Hematopoietic multipotent progenitor cell treated with erythropoietin and hydrocortisone succinate and interleukin-3 and kit ligand, for 6 days (in vitro differentiated cells): ENCODE measurements at places on chromosomes 5 and 9.
A peak's percentile ranks its signal among the peaks of the same experiment; 100 is the strongest.

- DNase-seq, result no peak
These were observed 653.1 kb upstream of the KLF4 start for GRCh38 chr9:108142504-108143201.

DNA sequence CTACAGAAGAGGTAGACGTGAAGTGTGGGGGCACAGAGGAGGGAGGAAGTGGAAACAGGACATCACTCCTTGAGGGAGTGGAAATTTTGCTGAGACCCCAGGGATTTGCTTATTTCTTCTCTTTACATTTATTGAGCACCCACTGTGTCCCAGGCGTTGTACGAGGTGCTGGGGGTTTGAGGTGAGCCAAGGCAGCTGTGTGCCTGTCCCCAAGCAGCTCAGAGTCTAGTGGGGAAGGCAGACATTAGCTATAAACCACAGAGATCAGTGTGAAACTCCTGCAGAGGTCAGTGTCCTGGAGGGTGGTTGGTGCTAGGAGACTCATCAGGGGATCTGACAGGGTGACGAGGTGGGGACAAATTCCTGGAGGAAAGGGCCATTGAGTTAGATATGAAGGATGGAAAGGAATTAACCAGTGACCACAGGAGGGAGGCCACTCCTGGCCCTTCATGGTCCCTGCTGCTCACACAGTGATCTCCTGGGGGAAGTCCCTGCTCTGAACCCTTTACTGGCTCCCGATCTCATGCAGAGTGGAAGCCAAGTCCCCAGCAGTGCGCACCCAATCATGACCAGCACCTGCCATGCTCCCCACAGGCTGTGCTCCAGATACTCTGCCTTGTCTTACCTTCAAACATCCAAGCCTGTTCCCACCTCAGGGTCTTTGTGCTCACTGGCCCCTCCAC is 3.4 kb upstream of the CXCL14 start:
- no peak for DNase-seq

- no peak for DNase-seq
These were observed 4.0 kb downstream of the MAN2A1 start for GRCh38 chr5:109693535-109694400.

DNA sequence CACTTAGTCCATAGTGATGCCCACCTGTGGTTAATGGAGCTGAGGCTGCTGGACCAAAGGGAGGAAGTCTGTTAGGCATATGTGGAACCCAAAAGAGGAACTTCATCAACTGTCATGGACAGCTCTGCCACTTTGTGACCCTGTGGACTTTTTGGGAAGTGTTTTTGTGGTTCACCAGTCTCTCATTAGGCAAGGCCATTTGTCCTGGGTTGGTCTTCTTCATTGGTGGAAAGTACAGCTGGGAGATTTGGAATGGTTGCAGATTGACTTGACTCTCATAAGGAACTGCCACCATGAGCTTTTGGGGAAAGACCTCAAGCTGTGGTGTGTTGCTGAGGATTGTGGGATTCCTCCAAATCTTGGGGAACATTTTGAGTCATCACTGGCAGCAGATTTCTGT is 31.9 kb upstream of the IL12B start:
- peak; percentile 58 for DNase-seq

DNA sequence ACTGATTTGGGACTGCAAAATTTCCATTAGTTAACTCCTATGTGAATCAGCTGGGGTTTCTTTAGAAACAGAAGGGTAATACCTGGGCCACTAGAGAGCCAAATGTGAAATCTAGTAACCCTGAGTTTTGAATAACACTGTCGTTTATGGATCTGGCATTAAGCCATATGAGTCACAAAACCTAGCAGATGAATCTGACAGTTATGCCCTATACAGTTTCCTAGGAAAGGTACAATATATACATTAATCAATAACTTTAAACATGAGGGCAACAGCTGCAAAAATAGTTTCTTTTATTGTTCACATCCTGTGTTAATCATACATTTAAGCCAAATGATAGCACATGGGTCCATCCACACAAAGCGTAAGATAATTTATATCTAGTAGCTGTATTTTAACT is 56.9 kb downstream of the PAM start:
- DNase-seq, result peak; percentile 20

- no peak for DNase-seq
These were observed 64.4 kb downstream of the SNX18 start for GRCh38 chr5:54581831-54582548.

DNA sequence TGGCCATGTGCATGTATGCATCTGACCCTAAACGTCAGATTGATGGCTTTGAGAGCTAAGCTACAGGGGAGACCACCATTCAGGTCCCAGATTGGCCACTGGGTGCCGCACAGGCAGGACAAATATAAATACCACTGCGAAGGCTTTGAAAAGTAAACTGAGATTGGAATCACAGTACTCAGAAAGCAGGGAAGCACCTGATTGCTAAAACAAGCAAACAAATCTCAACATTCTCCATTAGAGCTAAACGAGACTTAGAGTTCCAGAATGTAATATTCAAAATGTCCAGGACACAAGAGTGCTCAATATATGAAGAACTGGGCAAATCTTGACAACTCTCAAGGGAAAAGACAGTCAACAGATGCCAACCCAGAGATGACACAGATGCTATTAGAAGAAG is 61.0 kb upstream of the GFPT2 start:
- DNase-seq, result no peak

GRCh38 chr5:1390861-1391600 is 46.1 kb upstream of the CLPTM1L start:
- DNase-seq, result no peak

DNA sequence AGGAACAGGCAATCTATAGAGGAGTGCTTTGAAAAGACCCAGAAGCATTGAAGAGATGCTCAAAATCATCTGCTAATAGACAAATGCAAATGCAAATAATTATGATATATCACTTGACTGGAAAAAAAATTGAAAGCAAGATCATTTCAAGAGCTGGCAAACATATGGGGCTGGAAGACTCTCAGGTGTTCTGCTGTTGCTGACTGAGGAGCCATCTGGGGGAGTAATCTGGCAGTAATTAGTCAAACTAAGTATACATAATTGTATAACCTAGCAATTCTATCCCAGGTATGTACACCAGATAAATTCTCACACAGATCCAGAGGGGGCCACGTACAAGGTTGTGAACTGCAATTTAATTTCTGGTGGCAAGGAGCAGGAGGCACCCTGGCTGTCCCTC is 4.6 kb upstream of the HMHB1 start:
- no peak for DNase-seq

- no peak for DNase-seq
These were observed 353.5 kb downstream of the ENC1 start for GRCh38 chr5:74286734-74287695.

DNA sequence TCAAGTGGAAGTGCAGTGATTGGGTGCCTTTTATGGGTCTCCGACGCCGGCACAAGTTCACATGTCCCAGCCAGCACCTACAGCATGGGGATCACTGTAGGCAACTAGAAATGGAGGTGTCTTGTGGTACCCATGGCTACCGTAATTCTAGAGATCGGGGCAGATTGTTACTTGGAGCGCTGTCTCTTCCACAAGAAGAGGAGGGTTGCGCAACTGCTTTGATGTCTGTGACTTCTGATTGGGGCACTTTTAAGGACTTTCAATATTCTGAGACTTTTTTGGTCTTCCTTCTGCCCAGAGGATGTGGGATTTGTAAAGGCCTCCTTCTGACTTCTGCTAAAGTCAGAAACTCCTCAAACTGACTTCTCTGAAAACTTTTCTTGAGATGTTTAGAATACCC is 41.9 kb downstream of the GLRX start:
- DNase-seq, result peak; percentile 64

- no peak for DNase-seq
These were observed 80.2 kb downstream of the PRKACG start for GRCh38 chr9:68933434-68934328.

DNA sequence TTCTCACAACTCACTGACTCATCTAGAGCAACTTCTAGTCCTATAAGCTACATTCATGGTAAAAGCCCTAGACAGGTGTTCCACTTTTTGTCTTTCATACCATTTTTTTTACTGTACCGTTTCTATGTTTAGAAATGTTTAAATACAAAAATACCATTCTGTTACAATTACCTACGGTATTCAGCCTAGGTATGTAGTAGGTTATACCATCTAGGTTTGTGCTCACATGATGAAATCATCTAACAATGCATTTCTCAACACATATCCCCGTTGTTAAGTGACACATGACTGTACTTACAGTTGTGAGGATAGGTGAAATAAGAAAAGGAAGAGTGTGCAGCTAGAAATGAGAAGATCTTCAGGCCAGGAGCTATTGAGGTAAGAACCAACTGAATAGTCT is 6.2 kb downstream of the CENPK start:
- no peak for DNase-seq

DNA sequence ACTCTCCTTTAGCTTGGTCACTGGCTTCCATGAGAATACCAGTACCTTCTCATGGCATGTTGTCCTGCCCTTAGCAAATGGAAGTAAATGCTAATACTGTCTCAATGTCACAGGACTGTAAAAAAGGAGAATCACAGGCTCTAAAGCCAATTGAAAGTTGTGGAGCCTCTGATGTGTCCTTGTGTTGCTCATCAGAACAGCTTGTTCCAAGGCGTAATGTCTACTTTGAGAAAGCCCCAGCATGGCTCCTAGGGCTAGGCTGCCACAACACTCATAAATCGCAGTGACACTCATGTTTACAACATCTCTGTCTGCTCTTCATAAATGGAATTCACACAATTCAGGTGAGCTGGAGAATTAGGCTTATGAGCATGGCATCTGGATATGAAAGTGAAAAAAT is 94.9 kb downstream of the ACTL7B start:
- DNase-seq, result no peak

GRCh38 chr5:163978897-163979296 is 473.5 kb downstream of the MAT2B start:
- no peak for DNase-seq

DNA sequence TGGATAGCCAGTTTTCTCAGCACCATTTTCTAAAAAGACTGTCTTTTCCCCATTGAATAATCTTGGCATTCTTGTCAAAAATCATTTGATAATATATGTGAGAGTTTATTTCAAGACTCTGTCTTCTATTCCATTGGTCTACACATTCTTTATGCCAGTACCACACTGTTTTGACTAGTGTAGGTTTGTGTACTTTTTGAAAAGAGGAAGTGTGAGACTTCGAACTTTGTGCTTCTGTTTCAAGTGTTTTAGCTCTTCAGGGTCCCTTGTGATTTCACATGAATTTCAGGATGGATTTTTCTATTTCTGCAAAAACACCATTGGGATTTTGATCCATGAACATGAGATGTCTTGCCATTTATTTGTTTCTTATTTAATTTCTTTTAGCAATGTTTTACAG is 78.5 kb upstream of the ALDH1A1 start:
- DNase-seq, result no peak

GRCh38 chr9:99375481-99375880 is 153.4 kb downstream of the SEC61B start:
- DNase-seq, result no peak
